NCI-H524 (cell line): ENCODE measurements at places on chromosomes 12 and 14.

- DNase-seq, result no peak
Observed at GRCh38 chr14:56026506-56026905, 91.7 kb upstream of the PELI2 start.

GRCh38 chr12:74051848-74052247, 485.8 kb upstream of the ATXN7L3B start:
- no peak for DNase-seq

DNA sequence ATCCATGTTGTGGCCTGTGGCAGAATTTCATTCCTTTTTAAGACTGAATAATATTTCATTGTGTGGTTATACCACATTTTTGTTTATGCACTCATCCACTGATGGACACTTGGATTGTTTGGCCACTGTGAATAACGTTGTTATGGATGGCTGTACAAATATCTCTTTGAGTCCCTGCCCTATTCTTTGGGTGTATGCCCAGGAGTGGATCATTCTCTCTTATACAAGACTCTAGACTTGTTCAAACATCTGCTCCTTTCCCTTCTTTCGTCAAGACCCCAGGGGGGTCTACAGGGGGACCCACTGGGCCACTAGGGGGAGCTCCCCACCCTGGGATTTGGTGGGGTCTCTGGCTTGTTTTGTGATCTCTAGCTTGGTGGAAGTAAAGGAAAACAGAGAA, 77.4 kb downstream of the FBXL14 start:
- DNase-seq, result peak; percentile 42

DNA sequence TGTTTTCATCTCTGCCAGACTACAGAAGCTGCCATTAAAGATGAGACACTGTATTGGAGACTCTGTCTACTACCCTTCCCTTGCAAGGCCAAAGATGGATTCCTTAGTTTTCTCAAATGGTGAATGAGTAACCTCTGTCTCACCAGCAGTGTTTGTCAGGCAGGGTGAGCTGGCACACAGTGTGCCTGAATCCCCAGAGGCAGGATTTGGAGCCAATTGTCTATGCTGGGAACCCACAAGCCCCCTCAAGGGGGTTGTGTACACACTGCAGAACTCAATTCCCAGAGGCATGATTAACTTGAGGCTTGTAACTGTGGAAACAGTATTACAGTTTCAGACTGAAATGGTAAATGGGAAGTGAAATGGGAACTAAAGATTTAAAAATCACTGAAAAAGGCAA, 136.8 kb upstream of the PTPRB start:
- DNase-seq, result no peak

GRCh38 chr12:121334513-121335343, 17.5 kb downstream of the ANAPC5 start:
- DNase-seq, result peak; percentile 57

- DNase-seq, result no peak
Observed at GRCh38 chr12:42756841-42757623, 167.5 kb upstream of the PRICKLE1 start.

GRCh38 chr12:124053851-124054250, 80.8 kb downstream of the ZNF664 start:
- DNase-seq, result peak; percentile 63

GRCh38 chr14:31619440-31619839, 58.2 kb downstream of the NUBPL start:
- no peak for DNase-seq

GRCh38 chr12:59298296-59298695, 297.5 kb upstream of the SLC16A7 start:
- no peak for DNase-seq

DNA sequence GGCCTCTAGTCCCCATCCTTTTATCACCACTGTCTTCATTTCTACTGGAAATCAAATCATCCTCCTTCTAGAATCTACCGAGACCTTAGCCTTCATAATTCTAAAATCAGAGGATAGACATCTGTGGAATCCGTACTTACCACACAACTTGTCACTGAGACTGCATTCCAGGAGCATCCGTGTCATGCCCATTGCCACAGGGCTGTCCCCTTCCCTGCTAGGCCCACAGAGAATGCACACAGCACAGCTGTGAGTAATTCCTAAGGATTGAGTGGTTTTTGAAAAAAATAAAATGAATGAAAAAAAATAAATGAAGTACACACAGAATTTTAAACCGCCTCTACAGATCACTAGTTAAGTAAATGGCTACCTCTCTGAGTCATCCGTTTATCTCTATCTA, 21.0 kb upstream of the MAGOHB start:
- DNase-seq, result no peak

GRCh38 chr12:15015121-15015520, 42.3 kb downstream of the PDE6H start:
- no peak for DNase-seq

DNA sequence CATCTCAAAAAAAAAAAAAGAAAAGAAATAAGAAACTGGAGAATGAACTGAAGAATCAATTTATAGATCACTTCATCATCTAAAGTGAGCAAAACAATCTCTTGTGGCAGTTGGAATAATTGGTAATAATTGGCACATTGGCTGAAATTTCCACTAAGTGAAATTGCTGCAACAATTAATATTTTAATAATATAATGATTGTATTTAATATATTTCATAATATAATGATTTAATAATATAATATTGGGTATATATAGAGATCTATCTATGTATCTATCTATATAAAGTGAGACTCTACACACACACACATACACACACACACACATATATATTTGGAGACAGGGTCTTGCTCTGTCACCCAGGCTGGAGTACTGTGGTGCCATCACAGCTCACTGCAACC, 81.2 kb upstream of the PRICKLE1 start:
- DNase-seq, result no peak

DNA sequence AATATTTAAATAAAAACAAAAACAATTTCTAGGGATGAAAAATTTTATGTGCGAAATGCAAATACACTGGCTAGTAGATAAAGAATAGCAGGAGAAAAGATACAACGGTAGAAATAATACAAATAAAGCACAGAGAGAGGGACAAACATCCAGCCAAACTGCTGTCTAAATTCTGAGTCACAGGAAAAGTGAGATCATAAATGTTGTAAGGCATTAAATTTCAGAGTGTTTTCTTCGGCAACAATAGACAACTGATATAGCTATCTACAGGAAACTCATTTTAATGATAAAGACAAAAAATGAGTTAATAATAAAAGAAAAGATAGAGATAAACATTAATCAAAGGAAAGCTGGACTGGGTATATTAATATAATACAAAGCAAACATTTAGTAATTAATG, 122.2 kb downstream of the NTS start:
- DNase-seq, result no peak

- DNase-seq, result no peak
Observed at GRCh38 chr14:60812987-60813386, 78.4 kb downstream of the MNAT1 start.

- peak; percentile 36 for DNase-seq
Observed at GRCh38 chr12:51192284-51192671, 19.3 kb upstream of the TFCP2 start.

DNA sequence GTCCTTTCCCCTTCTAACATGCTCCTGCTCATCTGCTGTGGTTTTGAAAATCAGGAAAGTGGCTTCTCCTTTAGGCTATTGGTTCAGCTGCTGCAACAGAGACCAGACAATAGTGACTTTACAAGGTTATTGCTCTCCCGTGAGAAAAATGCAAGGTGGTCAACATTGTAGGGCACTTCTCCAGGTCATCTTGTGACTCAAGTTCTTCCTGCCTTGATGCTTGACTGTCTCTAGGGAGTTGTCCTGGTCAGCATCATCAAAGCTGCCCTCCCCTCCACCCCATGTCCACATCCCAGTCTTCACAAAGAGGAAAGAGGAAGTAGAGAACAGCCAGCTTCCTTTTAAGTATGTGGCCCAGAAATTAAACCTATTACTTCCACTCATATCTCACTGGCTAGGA, 3.9 kb upstream of the TMEM63C start:
- no peak for DNase-seq

- DNase-seq, result no peak
Observed at GRCh38 chr12:4653257-4653656, 4.3 kb downstream of the NDUFA9 start.

GRCh38 chr12:15662303-15662980, 126.7 kb downstream of the EPS8 start:
- no peak for DNase-seq

DNA sequence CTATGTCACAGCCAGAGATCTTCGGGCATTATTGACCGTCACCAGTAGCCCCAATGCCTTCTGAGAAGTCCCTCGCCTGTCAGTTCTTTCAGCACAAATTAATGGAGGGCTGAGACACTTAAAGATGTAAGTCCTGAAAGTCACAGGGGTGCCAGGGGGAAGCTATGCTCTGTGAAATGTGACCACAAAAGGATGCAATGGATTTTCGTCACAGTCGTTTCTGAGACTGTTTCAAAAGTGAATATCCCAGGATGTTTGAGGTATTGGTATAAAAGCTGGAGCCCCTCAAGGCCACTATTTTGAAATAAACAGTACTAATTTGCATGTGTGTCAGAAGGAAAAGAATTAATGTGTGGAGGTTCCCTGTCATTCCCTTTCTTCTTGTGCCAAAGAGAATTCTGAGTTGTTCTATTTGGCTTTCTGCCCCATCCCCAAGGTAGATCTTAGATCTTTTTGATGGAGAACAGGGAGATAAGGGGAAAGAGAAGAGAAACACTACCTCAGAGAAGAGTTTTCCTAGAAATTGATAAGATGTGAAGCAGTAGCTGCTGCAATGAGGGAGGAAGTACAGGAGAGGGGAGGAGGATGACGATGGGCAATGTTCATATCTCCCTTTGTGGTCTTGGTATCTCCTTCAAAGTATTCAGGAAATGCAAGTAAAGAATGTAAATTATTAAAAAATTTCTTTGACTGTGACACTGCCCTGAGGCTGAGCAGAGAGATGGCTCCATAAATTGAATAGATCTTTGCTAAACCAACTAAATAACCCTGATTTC, 101.8 kb upstream of the NAP1L1 start:
- DNase-seq, result no peak

DNA sequence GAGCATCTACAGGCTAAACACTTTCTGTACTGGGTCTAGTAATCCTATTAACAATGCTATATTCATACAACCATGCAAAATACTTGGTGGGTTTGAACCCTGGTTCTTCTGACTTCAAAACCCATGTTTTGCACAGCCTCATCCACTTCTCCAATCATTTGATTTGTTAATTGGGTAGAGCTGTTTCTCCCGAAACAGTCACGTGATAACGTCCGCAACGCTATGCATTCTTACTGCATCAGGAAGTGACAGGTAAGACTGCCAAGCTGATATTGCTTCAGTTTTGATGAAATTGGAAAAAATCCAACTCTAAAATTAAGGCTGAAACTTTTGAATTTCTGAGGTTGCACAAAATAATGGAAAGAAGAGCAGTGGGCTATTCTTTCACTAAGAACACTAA, 30.4 kb upstream of the RNU6-7 start:
- no peak for DNase-seq

DNA sequence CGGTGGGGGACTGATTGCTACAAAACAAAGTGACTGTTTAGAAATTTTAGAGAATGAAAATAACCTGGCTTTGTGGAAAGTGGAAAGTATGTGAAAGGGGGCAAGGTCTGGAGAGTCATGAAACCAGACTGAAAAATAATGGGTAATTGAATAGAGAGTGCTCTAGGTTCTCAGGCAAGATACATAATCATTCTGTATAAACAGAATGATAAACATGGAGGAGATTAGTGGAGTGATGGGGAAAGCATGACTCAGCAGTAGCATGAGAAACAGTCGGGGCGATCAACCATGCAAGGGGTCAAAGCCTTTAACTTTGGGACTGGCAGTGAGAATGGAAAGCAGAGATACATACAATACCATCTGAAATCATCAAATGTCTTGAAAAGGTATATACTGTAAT, 332.5 kb downstream of the CCER1 start:
- no peak for DNase-seq
